Fibroblast of the conjunctiva (primary cell): ENCODE measurements at places on chromosomes 2 and 18.

DNA sequence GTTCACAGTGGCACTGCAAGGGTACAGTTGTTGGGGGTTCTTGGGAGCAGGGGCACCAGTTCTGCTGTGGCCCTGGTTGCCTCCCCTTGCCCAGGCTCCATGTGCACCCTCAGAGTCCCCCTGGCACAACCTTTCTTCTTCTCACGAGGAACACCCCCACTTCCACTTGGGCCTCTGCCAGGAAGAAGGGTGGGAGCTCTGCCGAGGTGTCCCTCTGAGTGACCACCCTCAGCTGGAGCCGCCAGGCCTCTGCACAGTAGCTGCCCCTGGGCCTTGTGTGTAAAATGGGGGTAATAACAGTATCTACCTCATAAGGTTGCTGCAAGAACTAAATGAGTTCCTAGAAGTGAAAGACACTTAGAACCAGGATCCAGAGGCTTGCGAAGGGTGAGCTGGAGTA, 8.4 kb downstream of the TPRKB start:
- no peak for DNase-seq

DNA sequence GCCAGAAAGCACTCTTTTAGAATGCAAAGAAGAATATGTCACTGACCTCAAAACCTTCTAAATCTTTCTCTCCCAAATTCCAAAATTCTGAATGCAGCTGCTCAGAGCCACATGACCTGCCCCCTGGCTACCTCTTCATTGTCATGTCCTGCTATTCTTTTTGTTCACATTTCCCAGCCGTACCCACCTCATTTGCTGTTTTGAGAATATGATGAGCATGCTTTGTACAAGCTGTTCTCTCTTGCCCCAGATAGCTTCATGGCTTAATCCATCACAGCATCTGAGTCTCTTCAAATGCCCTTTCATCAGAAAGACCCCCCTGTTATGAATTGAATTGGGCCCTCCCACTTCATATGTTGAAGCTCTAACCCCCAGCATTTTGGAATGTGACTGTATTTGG, 214.3 kb downstream of the KCNS3 start:
- no peak for DNase-seq

GRCh38 chr2:47173986-47174732, 19.1 kb upstream of the STPG4 start:
- no peak for DNase-seq

- no peak for DNase-seq
These were observed 17.0 kb upstream of the ATL2 start for GRCh38 chr2:38394041-38394440.

DNA sequence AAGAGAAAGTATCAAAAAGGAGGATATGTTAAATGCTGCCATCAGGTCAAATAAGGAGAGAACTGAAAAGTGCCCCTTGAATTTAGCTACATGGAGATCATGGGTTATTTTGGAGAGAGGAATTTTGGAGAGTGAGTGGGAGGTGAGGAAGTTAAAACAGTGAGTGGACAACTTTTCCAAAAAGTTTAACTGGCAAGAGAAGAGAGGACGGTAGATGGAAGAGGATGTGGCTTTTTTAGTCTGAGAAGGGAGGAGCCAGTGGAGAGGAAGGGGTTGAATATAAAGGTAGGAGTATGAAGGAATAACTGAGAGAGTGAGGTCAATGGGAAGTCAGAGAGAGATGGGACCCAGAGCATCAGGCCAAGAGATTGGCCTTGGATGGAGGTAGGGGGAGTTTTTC, 62.5 kb upstream of the NFE2L2 start:
- DNase-seq: no peak

- no peak for DNase-seq
These were observed 142.1 kb downstream of the CABLES1 start for GRCh38 chr18:23277399-23277798.

GRCh38 chr2:237053066-237053465, 32.6 kb upstream of the COPS8 start:
- DNase-seq: no peak

DNA sequence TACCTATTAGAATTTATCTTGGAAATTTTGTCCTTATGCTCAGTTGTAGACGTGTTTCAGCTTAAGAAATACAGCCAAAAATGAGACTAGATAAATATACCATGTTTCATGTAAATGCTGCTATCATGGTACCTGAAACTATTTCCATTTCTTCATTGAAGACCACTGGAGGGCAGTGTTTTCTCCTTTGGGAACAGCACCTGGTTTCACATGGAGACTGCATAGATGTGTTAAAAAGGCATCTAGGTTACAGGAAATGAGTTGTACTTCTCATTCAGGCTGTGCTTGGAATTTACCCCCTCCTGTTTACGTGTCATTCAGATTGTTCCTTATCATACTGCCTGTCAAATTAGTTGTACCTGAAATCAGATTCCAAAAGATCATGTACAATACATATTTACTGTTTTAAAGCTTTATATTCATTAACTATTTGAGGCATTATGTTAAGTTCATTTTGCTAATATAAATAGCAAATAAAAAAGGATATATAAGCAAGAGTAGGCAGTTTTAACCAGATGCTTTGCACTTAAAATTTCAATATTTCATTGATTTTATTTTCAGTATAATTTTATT, 57.3 kb upstream of the PSMD14 start:
- no peak for DNase-seq

DNA sequence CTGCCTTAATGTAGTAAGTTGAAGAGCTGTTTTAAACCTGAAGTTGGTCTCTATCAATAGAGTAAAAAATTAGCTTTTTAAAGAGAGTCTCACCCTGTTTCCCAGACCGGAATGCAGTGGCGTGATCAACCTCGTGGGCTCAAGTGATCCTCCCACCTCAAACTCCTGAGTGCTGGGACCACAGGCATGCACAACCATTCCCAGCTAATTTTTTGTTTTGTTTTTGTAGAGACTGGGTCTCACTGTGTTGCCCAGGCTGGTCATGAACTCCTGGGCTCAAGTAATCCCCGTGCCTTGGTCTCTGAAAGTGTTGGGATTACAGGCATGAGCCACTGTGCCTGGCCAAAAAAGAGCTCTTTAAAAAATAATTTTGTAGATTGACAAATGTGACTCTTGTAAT, 40.3 kb downstream of the CRIM1 start:
- no peak for DNase-seq

GRCh38 chr18:22349966-22350365, 67.7 kb downstream of the CTAGE1 start:
- no peak for DNase-seq

DNA sequence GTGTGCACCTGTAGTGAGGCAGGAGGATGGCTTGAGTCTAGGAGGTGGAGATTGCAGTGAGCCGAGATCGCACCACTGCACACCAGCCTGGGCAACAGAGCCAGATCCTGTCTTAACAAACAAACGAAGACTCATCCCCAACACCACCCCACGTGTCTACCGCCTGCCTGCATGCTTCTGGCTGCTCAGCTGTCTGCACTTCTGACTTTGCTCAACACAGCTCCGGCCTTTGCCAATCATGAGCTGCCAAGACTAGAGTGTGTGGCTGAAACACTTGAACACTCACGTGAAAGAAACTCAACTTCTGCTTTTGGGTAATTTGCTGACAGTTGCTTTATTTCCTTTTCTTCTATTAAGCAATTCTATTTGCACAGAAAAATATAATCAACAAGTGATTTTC, 32.1 kb upstream of the SP3 start:
- DNase-seq: peak; percentile 53

GRCh38 chr2:240836781-240837467, 16.9 kb upstream of the KIF1A start:
- DNase-seq: no peak

- no peak for DNase-seq
These were observed 264.4 kb downstream of the KCNE4 start for GRCh38 chr2:223316342-223316741.

DNA sequence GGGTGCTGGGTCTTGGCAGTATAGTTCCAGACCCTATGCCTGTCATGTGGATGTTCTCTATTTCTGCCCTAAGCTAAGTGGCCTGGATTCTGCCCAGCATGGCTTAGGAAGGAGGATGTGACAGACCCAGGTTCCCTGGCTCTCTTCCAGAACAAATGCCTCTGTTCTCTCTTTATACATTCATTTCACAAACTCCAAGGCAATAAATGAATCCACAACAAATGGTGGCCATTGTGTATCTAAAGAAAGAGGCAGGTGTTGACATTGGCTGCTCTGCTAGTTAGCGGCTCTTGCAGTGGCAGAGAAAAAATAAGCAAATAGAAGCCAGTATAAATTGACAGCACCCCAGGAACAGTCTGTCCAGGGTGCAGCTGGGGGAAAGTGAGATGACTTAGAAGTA, 298.6 kb downstream of the SUCLG1 start:
- DNase-seq: no peak

GRCh38 chr2:143720095-143720664, 591.0 kb downstream of the ARHGAP15 start:
- DNase-seq: no peak

GRCh38 chr2:152418688-152419087, 83.7 kb downstream of the FMNL2 start:
- no peak for DNase-seq

DNA sequence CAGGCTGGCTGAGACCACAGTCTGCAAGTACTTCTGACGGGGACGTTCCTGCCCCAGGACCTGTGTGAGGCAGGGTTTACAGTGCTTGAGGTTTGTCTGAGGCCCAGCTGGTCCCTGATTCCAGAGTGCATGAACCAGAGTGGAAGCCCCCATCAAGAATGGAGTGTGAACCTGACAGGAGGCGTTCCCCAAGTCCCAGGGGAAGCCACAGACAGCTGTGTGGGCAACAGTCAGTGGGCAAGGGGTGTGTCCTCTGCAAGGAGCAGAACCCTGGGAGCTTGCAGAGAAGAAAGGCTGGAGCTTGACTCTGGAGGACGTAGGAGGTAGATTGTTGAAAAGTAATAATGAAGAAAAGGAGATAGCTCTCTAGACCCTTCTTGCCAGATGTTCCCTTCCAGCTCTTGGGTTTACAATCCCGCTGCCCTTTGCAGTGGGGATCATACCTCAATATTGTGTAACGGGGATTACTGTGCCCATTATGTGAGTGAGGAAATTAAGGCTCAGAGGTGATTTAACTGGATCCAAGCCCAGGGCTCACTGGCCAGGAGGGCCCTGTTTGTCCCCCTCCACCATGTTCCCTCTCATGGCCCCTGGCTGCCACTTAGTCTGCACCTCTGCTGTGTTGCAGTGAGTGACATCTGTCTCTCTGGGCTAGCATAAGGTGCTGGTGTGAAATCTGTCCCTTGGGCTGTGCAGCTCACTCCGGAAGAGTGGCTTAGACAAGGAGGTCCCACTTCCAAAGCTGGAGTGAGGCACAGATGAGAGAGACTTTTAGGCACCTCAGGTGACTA, 6.2 kb downstream of the DBI start:
- no peak for DNase-seq
